ENCODE measurements at places on chromosomes 12 and 14. TPM values are rescaled to one million over a fixed set of nuclear protein-coding genes. Genes with fewer than 3 reads are reported as not detected.

Gene ZC3H14
- 46.1 TPM for total RNA-seq

Gene CCNK
- 9.5 TPM for total RNA-seq

Gene PLBD1
- 7.4 TPM for total RNA-seq

Gene SCN8A
- 4.0 TPM for total RNA-seq

Gene KCNA5
- total RNA-seq: not detected

Gene SYNDIG1L
- not detected for total RNA-seq

Gene NTN4
- total RNA-seq: 0.58 TPM

Gene NFE2
- total RNA-seq: not detected

Gene EPYC
- total RNA-seq: not detected

Gene SERPINA3
- total RNA-seq: 1.2 TPM

Gene RHOJ
- total RNA-seq: not detected

Gene NOVA1
- total RNA-seq: 6.6 TPM

Gene TCL1A
- not detected for total RNA-seq

Gene PRPH
- not detected for total RNA-seq

Gene EP400
- 5.0 TPM for total RNA-seq

Gene PZP
- not detected for total RNA-seq

Gene PSEN1
- total RNA-seq: 51.9 TPM

Gene HNRNPC
- total RNA-seq: 976 TPM

Gene LMO3
- total RNA-seq: 0.58 TPM

Gene RTL1
- total RNA-seq: not detected

Gene NID2
- total RNA-seq: 137 TPM

Gene ACOT4
- total RNA-seq: 1.2 TPM

Gene AMN1
- 16.7 TPM for total RNA-seq

Gene NGB
- total RNA-seq: not detected

Gene NEUROD4
- total RNA-seq: not detected

Gene PMCH
- total RNA-seq: not detected

Gene TAS2R20
- 0.35 TPM for total RNA-seq

Gene GNB3
- 1.8 TPM for total RNA-seq

Gene MOK
- 35.8 TPM for total RNA-seq

Gene TOMM20L
- not detected for total RNA-seq

Gene FUT8
- 77.3 TPM for total RNA-seq

Gene EIF2B2
- 49.9 TPM for total RNA-seq

Gene SAMD4A
- total RNA-seq: 16.1 TPM

Gene TTC9
- not detected for total RNA-seq

Gene IL31
- total RNA-seq: not detected

Gene SAMD15
- 1.7 TPM for total RNA-seq

Gene CLEC4D
- not detected for total RNA-seq

Gene MBIP
- total RNA-seq: 8.4 TPM

Gene CPM
- total RNA-seq: 34.0 TPM

Gene RPL10L
- total RNA-seq: not detected

Gene KLRB1
- total RNA-seq: not detected

Gene KRT83
- total RNA-seq: not detected

Gene ARHGAP9
- 0.18 TPM for total RNA-seq

Gene KCNC2
- total RNA-seq: not detected

Gene CD69
- total RNA-seq: 2.6 TPM

Gene C12orf54
- total RNA-seq: not detected

Gene OVCH1
- total RNA-seq: not detected

Gene GPRC5A
- 93.8 TPM for total RNA-seq

Gene MYO1H
- not detected for total RNA-seq

Gene GZMH
- not detected for total RNA-seq
